Stimulated activated CD8-positive, alpha-beta memory T cell treated with anti-CD3 and anti-CD28 coated beads, Interleukin-2, amount 100 ng/mL, for 1 hour (primary cell): ENCODE measurements at places on chromosomes 2 and 18.

DNA sequence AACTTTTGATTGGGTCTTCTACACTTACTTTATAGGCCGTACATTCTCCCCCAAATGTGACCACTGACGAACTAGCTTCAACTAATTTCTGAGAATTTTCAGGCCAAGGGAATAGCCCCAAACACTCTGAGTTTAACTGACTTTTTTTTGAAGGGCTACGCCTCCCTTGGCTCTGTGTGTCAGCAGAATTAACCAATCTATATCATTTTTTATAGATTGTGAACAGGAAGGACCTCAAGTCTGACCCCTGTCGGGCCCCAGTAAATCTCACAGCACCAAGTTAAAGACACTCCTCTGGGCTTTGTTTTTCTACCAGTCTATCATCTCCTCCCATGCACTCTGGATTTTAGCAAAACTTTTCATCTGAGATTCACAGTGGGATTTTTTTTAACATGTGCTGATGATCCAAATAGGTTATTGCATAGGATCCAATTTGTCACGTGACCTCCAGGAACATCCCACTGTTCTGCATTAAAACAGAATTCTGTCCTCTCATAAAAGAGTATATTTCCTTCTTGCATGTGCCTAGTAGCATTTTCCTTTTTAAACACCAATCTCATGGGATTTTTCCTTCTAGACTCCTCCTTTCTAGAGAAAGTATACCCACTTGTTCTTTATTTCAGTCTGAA is 307.1 kb downstream of the OSR1 start:
- DNase-seq, result no peak

DNA sequence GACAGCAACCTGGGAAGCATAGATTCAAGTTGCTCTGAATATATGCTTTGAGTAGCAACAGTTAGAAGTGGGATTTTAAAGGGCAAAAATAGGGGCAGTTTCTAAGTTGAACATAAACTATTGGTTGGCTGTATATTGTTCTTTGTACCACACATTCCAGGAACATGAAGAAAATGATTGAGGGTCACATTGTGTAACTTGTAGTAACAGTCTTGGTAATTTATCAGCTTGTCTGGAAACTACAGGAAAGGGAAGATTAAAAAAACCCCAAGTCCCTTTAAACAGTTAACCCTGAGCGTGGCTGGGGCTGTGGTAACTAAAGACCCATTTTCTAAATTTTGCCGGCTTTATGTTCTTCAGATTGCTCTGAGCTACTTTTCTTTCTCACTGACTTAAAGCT is 7.4 kb downstream of the PLEKHB2 start:
- DNase-seq, result no peak

GRCh38 chr18:62937065-62937464 is 221.7 kb downstream of the PHLPP1 start:
- no peak for DNase-seq

DNA sequence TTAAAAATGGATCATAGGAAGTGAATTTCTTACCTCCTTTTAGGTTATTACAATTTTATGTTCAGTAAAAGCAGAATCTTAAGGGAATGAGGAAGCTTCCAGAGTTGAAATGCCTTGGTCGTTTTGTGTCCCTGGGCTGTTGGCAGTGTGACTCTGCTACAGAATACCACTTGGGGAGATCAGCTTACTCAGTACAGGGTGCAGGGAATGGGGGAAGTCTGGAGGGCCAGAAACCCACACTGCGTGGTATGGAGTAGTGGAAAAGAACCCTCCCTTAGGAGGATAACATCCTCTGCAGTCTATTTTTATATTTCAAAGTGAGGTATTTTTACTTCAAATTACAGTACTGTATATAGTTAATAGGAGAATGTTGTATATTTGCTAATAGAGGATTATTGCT is 51.1 kb downstream of the R3HDM1 start:
- no peak for DNase-seq

DNA sequence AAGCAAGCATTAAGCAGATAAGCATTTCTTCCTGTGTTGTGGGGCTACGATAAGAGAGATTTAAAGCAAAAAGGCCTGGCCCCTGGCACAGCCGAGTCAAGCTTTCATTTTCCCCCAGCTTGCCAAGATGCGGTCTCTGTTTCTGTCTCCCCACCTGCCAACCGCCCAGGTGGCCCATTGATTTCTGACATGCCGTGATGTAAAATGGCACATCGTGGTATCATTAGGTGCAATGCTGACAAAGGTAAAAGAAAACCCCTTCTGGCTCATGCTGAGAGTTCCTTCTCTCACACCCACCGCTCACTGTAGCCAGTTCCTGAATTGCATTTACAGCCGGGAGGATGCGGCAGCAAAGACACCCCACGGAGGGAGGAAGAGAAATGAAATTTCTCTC is 62.8 kb downstream of the BOD1L2 start:
- DNase-seq, result no peak
